ENCODE measurements at places on chromosomes 11 and 22.

DNA sequence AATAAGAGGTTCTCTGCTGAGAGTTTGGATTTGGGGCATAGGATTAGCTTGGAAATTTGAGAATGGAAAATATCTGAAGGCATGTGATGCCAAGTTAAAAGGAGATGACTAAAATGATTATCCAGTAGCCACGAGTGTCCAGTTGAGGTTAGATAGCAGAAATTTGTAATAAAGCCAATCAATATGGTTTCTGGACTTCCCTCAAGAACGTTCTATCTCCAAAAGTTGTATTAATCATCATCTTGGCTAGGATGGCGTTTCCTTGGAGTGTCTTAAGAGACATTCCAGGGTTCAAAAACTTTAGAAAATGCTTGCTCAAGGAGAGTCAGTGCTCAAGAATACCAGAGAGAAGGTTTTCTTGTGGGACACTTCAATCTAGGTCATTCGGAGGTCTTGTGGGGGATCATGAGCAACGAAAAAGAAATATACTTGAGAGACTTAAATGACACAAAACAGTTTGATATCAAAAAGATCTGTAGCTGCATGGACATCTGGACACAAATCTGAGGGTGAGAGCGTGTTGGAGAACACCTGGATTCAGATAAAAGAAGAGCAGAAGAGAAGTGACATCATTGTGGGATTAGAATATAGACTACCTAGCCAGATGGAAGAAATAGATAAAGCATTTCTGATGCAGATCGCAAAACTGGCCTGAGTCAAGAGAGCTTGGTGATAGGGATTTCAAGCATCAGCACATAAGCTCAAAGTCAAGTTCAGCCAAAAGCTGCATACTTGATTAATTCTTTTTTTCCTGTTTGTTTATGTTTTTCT lies 97.7 kb downstream of the ARFGAP2 start:
- DNase-seq = no peak

GRCh38 chr11:22371160-22371559 lies 33.0 kb downstream of the SLC17A6 start:
- no peak for DNase-seq

DNA sequence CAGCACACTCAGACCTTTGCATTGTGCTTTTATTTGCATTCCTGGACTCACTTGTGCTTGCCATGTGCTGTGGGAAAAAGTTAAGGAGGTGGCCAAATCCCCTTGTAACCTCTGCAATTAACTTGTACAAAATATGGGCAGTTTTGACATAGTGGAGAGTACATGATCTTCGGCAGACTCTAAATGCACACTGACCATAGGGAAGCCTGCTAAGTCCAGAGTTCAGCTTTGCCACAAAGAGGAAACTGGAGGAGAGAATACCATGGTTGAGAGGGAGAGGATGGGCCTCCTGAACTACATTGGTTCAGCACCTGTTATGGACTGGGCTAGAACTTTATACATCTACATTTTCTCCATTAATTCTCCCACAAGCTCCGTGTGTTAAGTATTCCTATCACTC lies 37.6 kb upstream of the CEP295 start:
- DNase-seq = no peak

GRCh38 chr11:73982595-73982989 lies at the start of gene UCP2:
Gene UCP2, minus strand, starts transcription at chr11:73982843. Its CDS starts 4,465 bp downstream, at chr11:73978378.
- peak; percentile 94 for DNase-seq

GRCh38 chr11:112453601-112454577 lies 193.2 kb upstream of the PLET1 start:
- peak; percentile 38 for DNase-seq

- no peak for DNase-seq
Measured at GRCh38 chr22:29225422-29226090, 19.9 kb downstream of the EMID1 start.

DNA sequence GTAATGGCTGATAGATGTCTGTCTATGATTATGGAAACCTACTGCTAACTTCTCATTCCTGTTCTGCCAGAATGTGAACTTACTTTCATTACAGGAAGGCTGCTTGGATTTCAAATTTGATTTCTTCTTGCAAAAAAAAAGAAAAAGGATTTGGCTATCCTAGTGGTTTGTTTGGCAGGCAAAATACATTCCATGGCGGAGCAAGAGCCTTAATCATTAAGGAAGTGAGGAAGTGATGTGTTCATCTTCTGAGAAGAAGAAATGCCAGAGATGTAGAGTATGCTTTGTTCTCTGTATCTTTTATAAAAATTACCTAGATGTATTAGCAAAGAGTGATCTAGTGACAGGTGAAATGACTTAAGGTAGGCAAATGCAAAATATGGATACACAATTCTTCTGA lies 356.3 kb downstream of the SOX6 start:
- DNase-seq = no peak

- no peak for DNase-seq
Measured at GRCh38 chr11:35907648-35908431, 36.0 kb upstream of the LDLRAD3 start.

GRCh38 chr11:116859175-116859574 lies 21.8 kb upstream of the APOA1 start:
- no peak for DNase-seq

GRCh38 chr11:12822392-12823022 lies 148.3 kb downstream of the TEAD1 start:
- peak; percentile 66 for DNase-seq

- no peak for DNase-seq
Measured at GRCh38 chr22:50138041-50138440, 32.5 kb upstream of the PANX2 start.

DNA sequence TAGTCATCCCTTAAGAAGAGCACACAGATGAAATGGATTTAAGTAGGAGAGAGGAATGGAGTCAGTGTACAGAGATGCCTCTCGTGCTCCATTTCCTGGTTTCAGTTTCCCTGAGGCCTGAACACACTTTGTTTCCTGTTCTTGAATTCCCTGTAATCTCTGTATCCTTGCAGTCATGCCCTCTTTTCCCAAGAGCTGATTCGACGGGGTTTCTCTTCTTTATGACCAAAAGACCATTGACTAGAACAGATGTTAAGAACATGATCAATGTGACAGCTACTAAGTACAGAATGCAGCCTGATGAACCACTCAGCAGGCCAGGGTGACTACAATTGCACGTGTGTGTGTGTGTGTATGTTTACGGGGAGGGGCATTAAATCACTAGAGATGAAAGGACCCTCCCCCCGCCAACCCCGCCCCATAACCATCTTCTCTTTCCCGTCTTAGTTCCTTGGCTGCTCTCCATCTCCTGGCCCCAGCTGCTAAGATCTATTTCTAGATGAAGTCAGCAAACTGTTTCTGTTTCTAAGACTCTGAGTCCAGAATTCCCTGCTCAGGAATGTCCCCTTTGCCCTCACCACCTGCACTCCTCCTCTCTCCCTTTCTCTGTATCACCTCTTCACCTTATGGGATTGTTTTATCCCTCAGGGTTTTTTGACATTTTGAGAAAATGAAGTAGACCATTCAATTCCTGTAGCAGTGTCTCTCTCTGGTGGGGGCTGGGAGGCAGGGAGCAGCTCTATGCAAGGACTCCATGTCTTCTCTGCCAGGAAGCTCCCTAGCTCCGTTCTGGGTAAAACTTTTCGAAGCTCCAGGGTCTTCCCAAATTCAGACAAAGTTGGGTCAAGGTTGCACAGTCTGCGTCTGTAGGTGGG lies 26.0 kb downstream of the SLC22A6 start:
- no peak for DNase-seq

- DNase-seq = no peak
Measured at GRCh38 chr22:26481694-26482093, 1.9 kb downstream of the HPS4 start.

- no peak for DNase-seq
Measured at GRCh38 chr11:119192111-119192510, 6.8 kb downstream of the NHERF4 start.

DNA sequence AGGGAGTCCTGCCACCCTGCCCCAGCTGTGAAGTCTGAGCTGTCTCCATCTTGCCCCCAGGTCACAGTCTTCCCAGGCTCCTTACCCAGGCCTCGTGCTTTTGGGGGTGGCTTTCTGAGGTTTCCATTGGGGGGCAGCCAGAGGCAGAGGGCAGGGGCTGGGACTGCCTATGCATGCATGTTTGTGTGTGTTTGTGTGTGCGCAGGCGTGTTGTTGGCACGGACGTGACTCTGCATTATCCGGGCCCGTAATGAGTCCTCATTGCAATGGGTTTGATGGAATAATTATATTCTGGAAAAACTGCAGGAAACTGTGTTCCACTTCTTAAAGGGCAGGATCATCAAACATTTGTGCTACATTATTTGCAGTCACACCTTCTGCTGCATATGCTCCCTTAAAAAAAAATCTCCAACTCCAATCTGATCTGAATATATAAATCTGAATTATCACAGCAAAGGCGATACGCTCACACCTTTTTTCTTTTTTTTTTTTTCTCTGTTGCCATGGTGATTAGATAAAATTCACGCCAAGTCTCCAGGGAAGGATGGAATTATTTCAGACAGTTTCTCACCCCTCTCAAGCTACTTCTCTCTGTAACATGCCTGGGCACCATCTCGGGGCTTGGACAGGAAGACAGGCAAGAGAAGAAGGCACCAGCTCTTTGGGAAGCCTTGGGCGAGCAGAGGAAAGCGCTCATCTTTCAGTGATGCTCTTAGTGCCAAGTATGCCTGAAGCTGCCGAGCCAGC lies 45.9 kb downstream of the DSCAML1 start:
- DNase-seq = no peak

DNA sequence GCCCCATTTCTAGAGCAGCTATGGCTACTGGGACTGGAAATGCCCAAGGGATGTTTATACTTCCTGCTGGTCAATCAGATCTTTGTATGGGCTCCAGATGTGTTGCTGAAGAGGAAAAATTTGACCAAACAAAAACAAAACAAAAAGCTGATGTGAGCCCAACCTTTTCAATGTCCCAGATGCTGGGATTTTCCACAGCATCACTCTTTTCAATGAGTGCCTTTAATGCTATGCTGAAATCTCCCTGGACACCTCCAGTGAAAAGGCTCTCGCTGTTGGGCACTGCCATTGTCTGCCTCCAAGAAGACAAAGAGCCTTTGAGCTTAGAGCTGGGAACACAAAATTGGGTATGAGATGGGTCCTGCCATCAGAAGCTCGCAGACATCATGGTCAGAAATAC lies 671.9 kb downstream of the NTM start:
- no peak for DNase-seq

DNA sequence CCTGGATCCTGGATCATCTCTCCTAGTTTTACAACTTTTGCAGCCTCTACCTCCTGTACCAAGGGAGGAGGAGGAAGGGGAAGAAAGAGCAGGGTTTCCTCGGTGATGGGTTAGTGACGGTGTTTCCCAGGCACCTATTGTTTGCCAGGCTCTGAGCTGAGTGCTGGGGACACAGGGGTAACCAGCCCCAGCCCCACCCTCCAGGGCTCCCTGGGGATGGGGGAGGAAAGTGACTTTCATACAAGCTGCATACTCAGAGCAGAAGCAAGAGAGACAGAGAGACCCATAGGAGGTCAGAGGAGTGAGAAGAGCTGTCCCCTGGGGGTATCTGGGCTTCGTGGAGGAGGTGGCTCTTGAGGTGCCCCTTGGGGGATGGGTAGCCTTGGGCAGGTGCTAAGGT lies 89.4 kb upstream of the THY1 start:
- no peak for DNase-seq

DNA sequence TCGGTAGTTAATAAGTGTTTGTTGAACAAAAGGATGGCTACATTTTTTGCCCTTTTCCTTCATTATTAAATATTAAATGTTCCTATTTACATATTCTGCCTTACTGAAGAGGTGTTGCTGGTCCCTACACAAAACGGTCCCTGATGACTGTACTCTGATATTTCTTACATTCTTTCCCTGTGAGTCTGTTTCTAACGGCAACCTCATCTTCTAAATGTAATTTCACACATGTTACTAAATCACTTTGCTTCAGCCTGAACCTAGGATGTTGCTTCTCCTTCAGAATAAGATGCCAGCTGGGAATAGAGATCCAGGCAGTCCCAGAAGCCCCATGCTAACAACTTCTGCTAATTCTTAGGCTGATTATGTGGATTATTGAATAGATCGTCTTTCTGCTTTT lies 50.3 kb downstream of the SPON1 start:
- no peak for DNase-seq

GRCh38 chr11:65934014-65934413 lies 11.3 kb upstream of the TSGA10IP start:
- no peak for DNase-seq

- no peak for DNase-seq
Measured at GRCh38 chr22:40679249-40679963, at the start of gene MCHR1. Gene MCHR1, plus strand, starts transcription at chr22:40679484. Its CDS starts 169 bp downstream, at chr22:40679653.

GRCh38 chr11:12007769-12008737 lies at the start of gene DKK3:
Gene DKK3, minus strand, starts transcription at chr11:12008626. Its CDS starts 44 bp downstream, at chr11:12008582.
- peak; percentile 39 for DNase-seq

- DNase-seq = no peak
Measured at GRCh38 chr11:95337175-95337957, 106.4 kb upstream of the SESN3 start.

DNA sequence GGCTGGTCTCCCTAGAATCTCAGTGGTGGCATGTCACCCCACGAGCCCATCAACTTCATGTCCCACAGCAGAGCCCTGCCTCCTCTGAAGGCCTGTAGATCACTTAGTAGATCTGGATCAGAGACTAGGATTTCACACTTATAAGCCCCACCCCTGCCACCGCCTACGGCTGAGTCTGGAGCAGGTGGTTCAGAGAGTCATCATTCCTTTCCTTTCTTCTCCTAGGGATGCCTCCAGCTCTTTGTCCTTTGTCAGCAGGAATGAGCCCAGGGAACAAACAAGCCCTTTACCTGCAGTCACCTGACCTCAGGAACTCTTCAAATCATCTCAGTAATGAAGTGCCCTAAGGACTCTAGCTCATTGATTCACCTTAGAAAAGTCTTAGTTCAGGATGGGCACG lies 37.8 kb downstream of the SCGB1A1 start:
- DNase-seq = peak; percentile 90

DNA sequence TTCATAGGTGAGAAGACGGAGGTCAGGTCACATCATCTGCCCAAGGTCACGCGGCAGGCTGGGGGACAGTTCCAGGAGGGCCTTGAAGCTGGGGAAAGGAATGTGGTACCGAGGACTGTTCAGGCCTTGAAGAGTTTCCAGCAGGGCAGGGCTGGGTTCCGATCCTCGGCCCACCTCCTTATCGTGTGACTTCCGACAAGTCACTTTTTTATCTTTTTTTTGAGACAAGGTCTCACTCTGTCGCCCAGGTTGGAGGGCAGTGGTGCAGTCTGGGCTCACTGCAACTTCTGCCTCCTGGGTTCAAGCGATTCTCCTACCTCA lies 623 bp downstream of the NDUFS8 start:
- no peak for DNase-seq

DNA sequence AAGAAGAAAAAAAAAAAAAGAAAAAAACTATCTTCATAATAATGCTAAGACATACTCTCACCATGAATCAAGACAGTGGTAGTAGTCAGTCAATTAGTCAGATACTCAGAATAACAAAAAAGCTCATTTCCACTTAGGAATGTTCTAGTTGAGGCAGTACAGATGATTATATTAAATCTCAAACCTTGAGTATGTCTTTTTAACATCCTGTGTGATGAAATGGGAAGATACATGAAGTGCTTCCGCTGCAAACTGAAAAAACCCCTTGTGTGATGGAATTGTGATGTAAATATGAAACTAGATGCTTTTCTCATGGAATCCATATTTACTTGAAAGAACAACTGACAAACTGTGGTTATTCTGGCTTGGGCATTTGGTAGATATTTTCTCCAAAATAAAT lies 13.7 kb downstream of the AMOTL1 start:
- DNase-seq = no peak

All from NCI-H146 (cell line).